ENCODE measurements at places on chromosomes 2 and 18.

DNA sequence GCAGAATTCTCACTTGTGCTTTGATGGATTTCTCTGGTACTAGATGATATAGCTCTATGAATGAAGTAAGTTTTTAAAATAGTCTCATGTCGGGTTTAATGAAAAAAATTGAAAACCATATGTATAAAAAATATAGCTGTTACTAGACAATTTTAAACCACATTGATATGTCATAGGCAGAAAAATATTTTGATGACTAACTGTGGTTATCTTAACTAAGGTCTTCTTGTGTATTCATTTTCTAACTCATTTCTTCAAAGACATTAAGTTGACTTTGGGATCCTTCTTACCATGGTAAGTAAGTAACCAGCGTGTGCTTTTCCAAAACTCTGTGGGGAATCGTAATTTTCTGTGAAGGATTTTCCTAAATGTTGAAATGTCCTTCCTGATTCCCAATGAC lies 160.9 kb upstream of the COL3A1 start:
- no peak for DNase-seq

GRCh38 chr18:45589356-45590035 lies 25.8 kb upstream of the SLC14A2 start:
- DNase-seq, result no peak

DNA sequence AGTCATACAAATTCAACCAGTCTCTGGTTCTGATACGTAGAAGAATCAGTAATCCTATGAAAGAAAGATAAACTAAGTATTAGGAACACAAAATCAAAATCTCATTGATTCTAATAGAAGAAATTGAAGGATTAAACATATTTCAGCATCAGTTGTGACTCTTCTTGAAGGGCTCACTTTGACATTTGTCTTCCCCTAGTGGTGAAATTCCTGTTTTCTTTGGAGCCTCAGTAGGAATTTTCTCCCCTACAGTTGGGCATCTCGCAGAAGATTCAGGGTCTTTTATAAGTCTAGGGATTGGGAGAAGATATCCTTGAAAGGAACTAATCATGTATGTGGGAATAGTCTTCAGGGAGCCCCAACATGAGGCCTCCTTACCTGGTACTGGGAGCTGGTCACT lies 2.8 kb upstream of the CRYGB start:
- no peak for DNase-seq

- DNase-seq, result no peak
These were observed 99.6 kb downstream of the MAP3K20 start for GRCh38 chr2:173175222-173175621.

GRCh38 chr2:144456680-144457079 lies 63.2 kb downstream of the ZEB2 start:
- DNase-seq, result no peak

- DNase-seq, result no peak
These were observed 54.8 kb upstream of the KLHL29 start for GRCh38 chr2:23330214-23330613.

GRCh38 chr2:127743477-127744026 lies 42.3 kb downstream of the SFT2D3 start:
- no peak for DNase-seq

DNA sequence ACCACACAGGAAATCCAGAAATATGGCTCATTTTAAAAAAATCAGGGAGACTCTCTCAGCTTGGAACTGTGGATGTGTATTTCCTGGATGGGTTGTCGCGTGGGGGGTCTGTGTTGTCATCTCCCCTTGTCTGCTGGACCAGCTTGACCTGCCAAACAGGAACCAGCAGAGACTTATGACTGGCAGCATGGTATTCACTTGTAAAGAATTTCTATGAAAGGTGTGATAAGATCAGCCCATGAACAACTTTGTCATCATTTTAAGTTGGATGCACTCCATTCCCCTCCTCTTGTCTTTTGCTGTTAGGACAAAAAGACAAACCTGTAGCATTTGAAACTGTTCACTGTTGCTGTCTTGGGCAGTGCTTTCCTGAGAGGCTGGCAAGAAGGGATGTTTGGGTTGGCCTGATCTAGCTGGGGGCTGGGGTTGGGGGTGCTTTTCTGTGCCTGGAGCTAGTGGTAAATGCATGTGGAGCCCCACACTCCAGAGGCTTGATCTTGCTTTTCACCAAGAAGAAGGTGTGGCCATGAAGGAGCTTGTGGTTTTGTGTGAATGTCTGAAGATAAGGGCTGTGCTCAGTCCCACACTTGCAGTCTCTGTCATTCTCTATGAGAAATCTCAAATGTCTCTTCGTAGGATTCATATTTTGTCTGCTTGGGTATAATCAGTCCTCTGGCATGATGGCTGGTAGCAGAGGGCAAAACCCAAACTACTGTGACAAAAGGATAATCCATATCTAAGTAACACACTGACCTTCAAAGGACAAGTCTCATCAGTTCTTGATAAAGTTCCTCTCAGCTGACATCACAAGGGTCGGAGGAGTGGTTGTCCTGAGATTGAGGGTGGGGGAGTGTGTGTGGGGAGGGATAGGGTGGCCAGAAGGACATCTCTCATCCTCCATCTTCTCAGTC lies 39.0 kb downstream of the RALB start:
- no peak for DNase-seq
